ENCODE measurements at places on chromosomes 4 and X.

DNA sequence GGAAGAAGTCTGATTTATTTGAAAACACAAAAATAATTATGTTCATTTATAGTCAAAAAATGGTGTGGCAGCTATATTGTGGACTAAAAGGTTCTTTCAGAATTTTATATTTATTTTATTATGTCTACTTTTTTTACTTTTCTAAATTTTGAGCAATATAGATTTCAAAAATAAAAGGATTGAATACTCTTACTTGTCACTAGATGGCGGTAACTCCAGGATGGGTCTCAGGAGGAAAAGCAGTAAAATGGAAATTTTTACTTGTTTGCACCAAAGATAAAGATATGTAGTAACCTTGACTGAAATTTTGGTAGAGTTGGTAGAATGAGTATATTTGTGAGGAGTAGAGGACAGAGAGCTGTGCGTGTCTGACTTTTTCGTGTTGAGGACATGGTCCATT is 14.5 kb upstream of the DACH2 start:
- DNase-seq, result no peak

- DNase-seq, result no peak
These were observed 550.2 kb downstream of the GBA3 start for GRCh38 chr4:23242962-23243361.

GRCh38 chrX:21813612-21814368 is 25.6 kb upstream of the MBTPS2 start:
- DNase-seq, result no peak

GRCh38 chr4:30601070-30601865 is 118.9 kb upstream of the PCDH7 start:
- no peak for DNase-seq

- no peak for DNase-seq
These were observed 10.1 kb downstream of the TKTL1 start for GRCh38 chrX:154305541-154306205.

- DNase-seq, result no peak
These were observed 4.1 kb downstream of the HDAC8 start for GRCh38 chrX:72568406-72569092.

DNA sequence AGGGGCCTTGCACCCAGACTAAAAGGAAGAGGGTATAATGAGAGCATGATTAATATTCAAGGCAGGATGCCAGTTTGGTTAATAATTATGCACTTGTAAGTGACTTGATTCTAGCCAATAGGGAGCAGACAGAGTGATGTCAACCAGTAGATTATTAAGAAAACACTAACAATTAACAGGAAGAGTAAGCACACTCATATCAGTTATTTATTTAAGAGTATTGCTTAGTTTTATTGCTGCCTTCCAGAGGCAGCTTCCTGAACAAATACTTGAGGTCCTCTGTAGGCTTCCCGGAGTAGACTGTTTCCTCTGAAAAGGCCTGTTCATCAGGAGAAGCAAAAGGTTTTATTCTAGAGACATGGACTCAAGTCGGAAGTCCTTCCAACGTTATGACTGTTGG is 129.1 kb upstream of the AFF2 start:
- no peak for DNase-seq

- peak; percentile 77 for DNase-seq
These were observed 45.2 kb downstream of the TRIM2 start for GRCh38 chr4:153249199-153250041.

DNA sequence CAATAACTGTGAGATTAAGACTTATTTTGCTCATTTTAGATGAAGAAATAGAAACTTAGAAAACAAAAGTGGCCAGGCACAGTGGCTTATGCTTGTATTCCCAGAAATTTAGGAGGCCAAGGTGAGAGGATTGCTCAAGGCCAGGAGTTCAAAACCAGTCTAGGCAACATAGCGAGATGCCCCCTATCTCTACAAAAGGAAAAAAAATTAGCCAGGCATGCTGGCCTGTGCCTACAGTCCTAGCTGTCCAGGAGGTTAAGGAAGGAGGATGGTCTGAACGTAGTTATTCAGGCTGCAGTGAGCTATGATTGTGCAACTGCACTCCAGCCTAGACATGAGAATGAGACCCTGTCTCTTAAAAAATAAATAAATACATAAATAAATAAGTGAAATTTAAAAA is 28.0 kb downstream of the APELA start:
- no peak for DNase-seq

GRCh38 chr4:6960154-6960553 is 50.5 kb downstream of the TBC1D14 start:
- no peak for DNase-seq

DNA sequence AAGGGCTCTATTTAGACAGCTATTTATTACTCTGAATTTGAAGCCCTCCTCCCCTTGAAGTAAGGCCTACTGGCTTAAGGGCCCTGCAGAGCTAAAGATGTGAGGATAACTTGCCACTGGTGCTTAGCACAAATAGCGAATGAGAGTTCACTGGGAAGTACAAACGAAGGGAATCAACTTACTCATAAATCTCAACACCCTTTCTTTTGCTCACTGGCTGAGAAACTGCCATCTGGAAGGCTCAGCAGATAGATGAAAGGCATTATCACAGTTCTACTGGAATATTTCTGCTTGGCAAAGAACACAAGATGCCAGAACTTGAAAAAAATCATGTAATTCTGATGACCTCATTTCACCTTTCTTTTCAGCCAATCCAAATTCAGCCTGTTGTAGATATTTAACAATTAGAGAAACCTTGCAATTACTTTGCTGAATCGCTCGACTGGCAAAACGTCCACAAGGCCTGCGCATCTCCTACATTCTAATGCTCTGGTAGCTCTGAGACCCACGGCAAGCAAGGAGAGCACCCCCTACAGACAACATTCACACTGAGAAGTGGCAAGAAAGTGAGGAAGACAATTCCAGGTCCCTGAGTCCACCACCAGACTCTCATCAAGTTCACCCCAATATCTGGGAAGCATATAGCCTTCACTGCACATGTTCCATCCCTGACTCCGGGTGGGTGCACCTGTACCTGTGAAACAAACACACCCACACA is 27.5 kb downstream of the TSPAN5 start:
- DNase-seq, result no peak

DNA sequence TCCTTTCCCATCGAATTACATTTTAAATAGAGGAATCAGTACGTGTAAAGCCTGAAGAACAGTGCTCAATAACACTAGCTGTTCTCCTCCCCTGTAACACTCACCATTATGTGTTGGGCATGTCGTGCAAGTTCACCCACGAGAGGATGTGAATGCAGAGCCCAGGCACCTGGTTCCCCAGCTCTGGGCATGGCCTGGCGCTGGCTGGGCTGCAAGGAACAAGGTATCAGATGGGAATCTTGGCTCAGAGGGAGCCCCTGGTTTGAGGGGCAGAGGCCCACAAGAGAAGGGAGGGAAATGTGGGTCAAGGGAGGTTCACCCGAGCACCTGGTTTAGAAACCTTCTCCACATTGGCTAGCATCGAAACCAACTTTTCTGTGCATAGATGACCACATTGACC is 41.7 kb upstream of the MTM1 start:
- DNase-seq, result no peak

DNA sequence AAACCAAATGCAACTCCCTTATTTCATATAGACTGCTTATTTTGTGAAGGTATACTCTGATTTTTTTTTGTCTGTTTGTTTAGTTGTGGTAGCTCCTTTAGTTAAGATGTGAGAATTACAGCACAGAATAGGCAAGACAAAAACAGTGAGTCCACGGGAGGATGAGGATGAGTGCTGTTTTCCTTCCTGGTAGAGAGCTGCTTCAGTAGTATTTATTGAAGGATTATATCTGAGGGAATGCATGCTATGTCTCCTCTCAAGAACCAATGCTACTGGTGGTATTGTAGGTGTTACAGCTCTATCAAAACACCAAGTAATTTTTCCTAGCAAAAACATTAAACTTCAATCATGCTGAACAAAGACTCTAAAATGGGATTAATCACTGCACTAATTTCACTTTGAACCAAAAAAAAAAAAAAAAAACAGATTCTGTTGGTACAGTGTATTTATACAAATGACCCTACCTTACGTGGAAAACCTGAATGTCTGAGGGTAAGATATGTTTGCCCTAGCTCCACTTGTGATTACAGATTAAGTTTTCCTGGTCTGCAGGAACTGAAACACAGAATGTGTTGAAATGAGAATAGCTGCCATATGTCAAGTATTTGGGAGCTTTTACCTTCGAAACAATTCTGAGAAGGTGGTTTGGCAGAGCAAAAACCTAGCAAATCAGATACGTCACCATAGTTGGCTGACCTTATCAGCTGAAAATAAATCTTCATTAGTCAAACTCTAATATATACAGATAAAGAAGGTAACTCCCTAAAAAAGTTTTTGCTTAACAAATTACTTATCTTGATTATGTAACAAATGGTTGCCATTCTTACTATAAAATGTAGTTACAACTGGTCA is 40.3 kb downstream of the PPP3CA start:
- DNase-seq, result no peak

- DNase-seq, result no peak
These were observed 178.6 kb downstream of the ADAMTS3 start for GRCh38 chr4:72390409-72390808.

- DNase-seq, result no peak
These were observed 37.8 kb downstream of the WWC2 start for GRCh38 chr4:183136855-183137254.

DNA sequence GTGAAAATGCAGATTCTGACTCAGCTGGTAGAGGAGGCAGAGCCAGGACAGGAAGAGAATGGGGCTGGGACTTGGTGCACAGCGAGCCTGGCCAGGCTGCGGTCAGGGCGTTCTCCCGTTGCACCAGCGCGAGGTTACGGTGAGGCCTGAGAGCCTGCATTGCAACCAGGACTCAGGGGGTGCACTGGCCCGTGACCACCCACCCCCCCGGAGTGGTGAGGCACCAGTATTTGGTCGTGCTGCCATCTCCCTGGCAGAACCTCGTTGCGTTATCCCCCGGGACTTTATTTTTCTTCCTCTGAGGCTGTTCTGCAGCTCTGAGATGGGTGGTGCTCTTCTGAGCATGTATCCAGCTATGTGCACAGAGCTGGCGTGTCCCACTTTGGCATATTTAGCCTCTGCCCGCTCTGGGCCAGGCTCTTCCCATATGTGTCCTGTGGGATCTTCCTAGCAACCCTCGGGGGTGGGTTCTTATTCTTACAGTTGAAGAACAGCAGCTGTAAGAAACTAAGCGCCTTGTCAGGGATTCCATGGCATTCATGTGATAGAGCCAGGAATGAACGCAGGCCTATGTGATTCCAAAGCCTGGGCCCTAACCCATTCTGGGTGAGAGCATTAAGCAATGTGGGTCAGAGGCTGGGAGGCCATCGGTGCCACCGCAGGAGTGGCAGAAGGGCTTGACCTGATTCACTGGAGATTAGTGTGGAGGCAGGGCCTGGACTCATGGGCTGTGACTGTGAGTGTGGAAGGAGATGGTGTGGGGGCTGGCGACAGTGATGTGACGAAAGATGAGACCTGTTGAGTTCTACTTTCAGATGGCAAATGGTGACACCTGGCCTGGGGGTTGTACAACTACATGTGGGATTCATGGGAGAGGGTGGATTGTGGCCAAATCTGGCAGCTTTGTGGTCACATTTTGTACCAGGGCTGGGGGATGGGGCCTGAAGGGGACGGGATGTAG is 3.1 kb downstream of the TADA2B start:
- no peak for DNase-seq

DNA sequence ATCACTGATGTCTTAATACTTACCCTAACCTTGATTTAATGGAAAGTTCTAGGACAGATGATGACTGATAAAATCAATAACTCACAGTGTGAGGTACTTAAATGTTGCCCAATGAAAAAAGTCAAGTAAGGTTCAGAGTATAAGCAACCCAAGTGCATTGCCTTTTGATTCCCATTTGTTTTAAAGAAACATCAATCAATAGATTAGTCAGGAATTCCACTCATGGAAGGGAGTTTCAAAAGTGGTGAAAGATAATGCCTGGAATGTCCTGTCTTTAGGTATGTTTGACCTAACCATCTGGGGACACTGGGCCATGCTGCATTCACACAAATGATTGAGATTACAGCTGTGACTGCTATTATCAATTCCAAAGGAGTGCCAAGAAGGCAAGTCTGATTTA is 259.7 kb downstream of the PPARGC1A start:
- DNase-seq, result no peak

GRCh38 chrX:154409222-154409871 is at the start of gene DNASE1L1:
Gene DNASE1L1, minus strand, starts transcription at chrX:154409254. Its CDS starts 3,686 bp downstream, at chrX:154405568.
- peak; percentile 31 for DNase-seq

GRCh38 chrX:109684136-109684535 is 48.9 kb downstream of the ACSL4 start:
- DNase-seq, result no peak

GRCh38 chr4:10416441-10416840 is 40.8 kb downstream of the ZNF518B start:
- DNase-seq, result no peak

DNA sequence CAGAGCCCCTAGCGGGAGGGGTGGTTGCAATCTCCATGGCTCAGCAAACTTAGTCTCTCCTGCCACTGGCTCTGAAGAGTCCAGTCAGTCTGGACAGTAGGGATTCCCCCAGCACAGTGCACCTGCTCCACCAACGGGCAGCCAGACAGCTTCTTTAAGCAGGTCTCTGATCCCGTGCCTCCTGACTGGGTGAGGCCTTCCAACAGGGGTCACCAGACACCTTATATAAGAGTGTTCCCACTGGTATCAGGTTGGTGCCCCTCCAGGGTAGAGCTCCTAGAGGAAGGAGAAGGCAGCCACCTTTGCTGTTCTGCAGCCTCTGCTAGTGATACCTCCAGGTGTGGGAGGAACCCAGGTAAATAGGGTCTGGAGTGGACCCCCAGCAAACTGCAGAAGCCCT is 1393.4 kb downstream of the STIM2 start:
- no peak for DNase-seq

DNA sequence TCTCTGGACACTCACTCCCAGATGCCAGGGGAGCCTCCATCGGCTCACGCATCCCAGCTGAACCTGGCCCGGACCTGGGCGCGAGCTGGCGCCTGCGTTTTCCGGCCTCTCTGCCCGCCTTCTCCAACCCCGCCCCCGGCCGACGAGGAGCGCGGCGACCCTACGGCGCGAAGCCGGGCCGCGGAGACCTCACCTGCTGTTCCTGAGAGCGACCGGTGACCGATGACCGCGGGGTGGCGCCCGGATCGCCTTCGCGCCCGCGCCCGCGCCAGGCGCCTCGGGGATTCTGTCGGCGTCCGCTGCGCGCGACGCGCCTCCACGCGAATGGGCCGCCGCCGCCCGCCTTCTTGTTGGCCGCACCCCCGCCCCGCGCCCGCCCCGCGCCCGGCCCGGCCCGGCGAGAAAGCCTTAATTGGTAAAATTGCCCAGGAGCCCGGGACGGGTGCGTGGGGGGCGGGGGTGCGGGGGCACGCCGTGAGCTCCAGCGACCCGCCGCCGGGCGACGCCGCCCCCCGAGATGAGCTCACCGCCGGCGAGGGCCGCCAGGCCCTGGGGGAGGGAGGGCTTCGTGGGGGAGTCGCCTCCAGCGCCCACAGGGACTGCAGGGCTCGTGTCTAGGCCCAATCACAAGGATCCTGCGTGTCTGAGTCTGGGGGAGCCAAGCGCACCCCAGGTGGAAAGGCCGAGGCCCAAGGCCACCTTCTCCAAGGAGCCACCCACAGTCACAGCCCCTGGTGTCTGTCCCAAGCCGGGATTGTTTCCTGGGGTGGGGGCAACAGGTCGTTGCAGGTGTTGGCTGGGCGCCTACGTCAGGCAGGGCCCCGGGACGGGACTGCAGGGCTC is at the start of gene FLNA:
FLNA (minus strand) TSS at position 322 of the 843 bp plus-strand sequence. CDS start 3,389 bp downstream, outside the sequence.
- DNase-seq, result no peak
